ENCODE measurements at places on chromosomes 16 and 17.

DNA sequence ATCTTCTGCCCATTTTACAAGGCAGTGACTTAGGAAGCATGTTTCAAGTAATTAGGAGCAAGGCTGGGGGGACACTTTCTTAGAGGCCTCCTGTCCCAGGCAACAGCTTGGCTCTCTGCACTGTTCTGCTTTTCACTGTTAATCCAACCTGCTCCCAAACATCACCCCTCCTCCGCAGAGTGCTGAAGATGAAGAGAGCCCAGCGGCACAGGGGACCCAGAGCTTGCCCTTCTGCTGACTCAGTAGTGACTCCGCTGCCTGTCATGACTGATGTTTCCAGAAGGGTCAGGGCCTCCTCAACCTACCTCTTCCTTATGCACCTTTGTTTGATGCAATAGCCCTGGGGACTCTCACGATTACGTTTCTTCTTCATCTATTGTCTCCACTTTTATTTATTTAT lies 38.9 kb upstream of the NDRG4 start:
- no peak for DNase-seq

- no peak for DNase-seq
Observed at GRCh38 chr16:67594956-67595355, 32.6 kb downstream of the CTCF start.

DNA sequence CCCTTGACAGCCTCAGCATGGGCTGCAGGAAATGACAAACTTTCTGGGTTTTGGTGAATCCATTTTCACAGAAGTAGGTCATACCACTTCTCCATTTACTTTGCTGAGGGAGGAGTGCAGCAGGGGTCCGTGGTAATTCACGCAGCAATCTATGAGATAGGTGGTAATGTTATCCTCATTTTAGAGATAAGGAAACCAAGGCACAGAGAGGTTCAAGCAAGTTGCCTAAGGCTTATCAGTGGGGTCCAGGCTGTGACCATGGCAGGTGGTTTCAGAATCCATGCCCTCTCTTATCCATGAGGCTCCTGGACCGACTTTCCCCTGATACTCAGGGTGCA lies 12.6 kb downstream of the TBX4 start:
- no peak for DNase-seq

- DNase-seq, result no peak
Observed at GRCh38 chr17:917391-917811, 62.2 kb downstream of the NXN start.

DNA sequence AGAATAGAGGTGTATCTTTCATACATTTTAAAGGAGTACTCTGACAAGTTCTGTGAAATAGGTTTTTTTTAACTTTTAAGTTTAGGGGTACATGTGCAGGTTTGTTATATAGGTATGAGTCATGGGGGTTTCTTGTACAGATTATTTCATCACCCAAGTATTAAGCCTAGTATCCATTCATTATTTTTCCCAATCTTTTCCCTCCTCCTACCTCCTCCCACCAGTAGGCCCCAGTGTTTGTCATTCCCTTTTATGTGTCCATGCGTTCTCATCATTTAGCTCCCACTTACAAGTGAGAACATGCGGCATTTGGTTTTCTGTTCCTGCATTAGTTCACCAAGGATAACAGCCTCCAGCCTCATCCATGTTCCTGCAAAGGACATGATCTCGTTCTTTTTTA lies 175.5 kb downstream of the CYB561 start:
- no peak for DNase-seq

- DNase-seq, result no peak
Observed at GRCh38 chr17:56661906-56662305, 68.4 kb downstream of the NOG start.

- DNase-seq, result no peak
Observed at GRCh38 chr17:34592002-34592401, 12.6 kb downstream of the TMEM132E start.

- peak; percentile 48 for DNase-seq
Observed at GRCh38 chr17:50269477-50270434, 4.5 kb upstream of the TMEM92 start.

DNA sequence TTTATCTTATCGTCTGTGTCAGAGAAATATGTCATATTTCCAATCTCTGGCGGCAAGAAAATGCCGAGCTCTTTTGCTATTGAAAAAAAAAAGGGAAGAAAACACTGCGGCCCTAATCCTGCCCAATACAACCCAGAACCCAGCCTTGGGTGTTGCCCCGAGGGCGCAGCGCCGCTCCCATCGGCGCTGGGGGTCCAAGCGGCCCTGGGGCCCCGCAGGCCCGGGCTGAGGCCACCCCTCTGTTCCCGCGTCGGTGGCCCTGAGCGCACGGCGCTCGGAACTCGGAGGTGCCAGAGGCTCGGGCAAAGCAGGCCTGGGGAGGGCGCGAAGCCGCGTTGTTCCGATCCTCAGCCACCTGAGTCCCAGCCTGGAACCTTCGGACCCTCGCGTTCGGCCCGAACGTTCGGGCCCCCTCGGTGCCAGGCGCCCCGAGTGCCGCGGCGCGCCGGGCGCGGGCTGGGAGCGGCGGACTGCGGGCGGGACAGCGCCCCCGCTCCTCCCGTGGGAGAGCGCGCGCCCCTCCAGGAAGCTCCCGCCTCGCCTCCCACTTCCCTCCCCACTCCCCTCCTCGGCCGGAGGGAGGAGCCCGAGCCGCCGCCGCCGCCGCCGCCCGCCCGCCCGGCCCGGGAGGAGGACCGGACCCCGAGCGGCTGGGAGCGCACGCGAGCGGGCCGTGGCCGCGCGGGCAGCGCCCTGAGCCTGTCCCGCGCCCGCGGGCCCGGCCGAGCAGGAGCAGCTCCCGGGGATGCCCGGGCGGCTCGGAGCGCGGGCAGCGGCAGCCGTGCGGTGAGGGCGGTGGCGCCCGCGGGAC lies at the start of gene CPNE2:
Gene CPNE2, plus strand, starts transcription at position 609 of the 811 bp plus-strand sequence. CDS start 18,160 bp downstream, outside the sequence.
- DNase-seq, result no peak

DNA sequence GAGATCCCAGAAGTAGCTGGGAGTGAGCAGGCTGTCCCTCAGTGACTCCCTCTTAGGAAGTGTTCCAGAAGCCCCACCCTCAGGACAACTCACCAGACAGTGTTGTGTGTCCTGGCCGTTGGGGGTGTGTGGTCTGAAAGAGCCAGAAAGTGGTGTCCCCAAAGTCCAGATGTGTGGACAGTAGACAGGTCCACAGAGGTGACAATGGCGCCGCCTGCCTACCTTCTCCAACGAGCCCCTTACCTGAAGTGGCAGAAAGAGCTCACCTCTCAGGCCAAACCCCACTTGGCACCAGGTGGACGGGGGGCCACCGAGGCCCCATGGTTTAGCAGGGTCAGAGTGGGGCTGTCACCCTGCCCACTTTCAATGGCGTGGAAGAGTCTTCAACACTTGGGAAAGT lies 19.9 kb downstream of the C17orf100 start:
- no peak for DNase-seq

DNA sequence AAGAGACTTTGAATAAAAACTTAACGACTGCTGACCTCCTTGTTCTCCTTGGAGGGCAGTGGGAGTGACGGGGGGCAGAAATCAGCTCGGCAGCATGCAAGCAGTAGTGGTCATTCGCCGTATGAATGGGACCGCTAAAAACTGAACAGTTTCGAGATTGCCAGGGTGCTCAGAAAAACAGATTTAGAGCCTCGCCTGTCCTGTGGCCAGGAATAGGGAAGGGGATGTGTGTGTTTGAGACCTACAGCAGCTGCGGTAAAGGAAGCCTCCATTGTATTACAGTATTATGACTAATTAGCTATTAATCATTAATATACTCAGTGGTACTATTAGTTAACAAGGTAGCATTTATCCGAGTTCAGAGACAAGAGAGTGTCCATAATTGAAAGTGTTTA lies 670 bp upstream of the ZNF652 start:
- no peak for DNase-seq

DNA sequence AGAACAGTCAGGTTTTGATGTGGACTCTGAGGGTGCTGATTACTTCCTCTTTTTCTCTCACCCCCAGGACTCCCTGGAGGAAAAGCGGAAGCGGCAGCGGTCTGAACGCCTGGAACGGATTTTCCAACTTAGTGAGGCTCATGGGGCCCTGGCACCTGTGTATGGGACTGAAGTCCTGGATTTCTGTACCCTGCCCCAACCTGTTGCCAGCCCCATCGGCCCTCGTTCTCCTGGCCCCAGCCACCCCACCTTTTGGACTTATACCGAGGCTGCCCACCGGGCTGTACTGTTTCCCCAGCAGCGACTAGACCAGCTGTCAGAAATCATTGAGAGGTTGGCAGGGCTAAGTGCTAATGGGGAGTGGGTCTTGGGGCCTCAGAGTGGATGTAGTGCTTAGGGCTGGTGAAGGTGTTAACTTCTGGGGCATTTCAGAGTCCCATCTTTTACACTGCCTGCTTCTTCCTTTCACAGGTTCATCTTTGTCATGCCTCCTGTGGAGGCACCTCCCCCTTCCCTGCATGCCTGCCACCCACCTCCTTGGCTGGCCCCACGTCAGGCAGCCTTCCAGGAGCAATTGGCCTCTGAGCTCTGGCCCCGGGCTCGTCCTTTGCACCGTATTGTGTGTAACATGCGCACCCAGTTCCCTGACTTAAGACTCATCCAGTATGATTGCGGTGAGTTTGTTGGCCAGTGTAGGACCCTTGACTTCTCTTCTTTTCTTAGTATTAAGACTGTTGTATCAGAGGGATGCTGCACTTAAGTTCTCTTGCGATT lies 19.1 kb upstream of the PHKG2 start:
- DNase-seq, result no peak

GRCh38 chr16:18782697-18783429 lies 7.3 kb downstream of the RPS15A start:
- DNase-seq, result no peak

DNA sequence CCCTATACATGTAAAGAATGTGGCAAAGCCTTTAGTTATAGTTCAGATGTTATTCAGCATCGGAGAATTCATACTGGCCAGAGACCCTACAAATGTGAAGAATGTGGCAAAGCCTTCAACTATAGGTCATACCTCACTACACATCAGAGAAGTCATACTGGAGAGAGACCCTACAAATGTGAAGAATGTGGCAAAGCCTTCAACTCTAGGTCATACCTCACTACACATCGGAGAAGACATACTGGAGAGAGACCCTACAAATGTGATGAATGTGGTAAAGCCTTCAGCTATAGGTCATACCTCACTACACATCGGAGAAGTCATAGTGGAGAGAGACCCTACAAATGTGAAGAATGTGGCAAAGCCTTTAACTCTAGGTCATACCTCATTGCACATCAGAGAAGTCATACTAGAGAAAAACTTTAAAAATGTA lies 42.5 kb downstream of the ZNF267 start:
- DNase-seq, result no peak

DNA sequence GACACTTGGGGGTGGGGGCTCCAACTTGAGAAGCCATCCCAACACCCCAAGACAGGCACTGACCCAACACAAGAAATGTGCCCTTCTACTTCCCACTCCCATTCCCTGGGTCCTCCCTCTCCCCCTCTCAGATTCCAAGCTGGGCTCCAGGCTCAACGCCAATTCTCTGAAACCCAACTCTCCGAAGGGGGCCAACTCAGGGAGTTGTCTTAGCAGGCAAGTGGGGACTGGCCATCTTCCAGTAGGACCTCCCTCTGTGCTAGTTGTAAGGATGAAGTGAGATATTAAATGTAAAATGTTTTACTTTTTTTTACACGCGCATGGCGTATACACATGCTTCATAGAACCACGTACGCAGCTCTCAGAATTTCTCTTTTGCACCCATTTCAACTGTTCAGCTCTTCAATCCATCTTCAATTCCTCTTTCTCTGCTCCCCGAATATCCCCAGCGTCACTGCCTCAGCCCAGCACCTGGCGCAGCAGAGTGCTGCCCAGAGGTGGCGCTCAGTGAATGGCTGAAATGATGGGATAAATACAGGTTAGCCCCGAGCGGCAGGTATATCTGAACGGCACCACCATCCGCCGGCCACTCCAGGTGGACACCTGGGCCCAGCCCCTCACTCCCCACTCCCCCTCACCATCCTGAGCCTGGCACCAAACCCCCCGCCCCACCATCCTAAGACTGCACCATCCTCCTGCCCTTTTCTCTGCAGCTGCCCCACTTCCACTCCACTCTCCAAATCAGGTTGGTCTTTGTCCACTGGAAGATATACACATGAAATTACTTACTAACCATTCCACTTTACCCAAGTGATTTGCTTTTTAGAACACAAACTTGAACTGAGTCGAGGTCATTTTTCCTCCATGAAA lies 43.9 kb upstream of the TNRC6C start:
- no peak for DNase-seq

GRCh38 chr17:81438007-81438659 lies 42.9 kb downstream of the BAHCC1 start:
- no peak for DNase-seq

GRCh38 chr16:2520097-2520783 lies at the start of gene AMDHD2:
AMDHD2 (plus strand) TSS chr16:2520371; CDS start chr16:2520459, 88 bp downstream.
- DNase-seq, result peak; percentile 71
